GM04504 (cell line): ENCODE measurements at places on chromosomes 12 and 14.

GRCh38 chr14:21024585-21025370, at the start of gene NDRG2:
TSS of gene NDRG2 (minus strand) at chr14:21025061. CDS start at chr14:21023315, 1,746 bp downstream.
- DNase-seq = no peak

GRCh38 chr12:122668268-122668667, 34.9 kb downstream of the HCAR2 start:
- no peak for DNase-seq

- no peak for DNase-seq
Measured at GRCh38 chr12:81221681-81222080, 143.8 kb downstream of the ACSS3 start.

DNA sequence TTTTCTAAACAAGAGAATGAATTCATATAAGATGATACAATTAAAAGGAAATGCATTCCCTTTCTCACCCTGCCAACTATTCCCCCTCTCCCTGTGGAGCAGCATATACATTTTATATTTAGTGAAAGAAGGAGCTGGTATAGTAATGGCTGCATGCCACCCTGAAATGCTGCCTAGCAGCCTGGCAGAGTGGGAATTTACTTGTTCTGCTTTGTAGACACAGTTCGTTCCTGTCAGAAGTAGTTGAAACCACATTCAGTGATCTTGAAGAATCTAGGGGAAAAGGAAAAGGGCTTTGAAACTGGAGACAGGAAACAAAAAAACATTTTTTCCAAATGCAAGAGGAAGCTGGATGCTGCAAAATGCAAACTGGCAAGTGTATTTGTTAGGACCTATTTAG, 176.0 kb upstream of the PLEKHA5 start:
- DNase-seq = no peak

DNA sequence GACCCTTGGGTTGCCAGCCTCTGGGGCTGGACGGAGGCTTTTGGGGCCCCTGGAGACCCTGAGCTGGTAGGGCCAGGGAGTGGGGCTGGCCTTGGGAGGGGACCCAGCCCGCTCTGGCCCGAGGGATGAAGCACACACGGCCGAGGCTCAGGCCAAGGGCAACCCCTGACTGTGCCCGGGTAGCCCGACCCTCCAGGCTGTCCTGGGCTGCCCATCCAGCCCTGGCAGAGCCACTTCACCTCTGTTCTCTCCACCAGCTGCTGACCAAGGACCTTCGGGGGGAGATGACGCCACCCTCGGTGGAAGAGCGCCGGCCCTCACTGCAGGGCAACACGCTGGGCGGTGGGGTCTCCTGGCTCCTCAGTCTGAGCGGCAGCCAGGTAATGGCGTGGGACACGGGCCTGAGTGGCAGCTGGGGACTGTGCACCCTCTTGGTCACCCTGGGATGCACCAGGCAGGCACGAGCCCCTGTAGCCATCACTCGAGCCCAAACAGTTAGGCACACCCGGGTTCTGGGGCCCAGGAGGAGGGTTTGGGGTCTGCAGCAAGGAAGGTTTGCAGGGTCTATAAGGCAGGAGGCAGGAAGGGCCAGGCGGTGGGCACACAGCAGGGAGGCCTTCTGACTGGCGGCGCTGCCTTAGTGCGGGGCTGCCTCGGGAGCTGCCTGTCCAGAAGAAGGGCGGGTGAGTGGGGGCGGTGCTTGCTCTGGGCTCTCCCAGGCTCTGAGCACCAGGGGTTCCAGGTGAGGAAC, 19.7 kb downstream of the ASPG start:
- no peak for DNase-seq

DNA sequence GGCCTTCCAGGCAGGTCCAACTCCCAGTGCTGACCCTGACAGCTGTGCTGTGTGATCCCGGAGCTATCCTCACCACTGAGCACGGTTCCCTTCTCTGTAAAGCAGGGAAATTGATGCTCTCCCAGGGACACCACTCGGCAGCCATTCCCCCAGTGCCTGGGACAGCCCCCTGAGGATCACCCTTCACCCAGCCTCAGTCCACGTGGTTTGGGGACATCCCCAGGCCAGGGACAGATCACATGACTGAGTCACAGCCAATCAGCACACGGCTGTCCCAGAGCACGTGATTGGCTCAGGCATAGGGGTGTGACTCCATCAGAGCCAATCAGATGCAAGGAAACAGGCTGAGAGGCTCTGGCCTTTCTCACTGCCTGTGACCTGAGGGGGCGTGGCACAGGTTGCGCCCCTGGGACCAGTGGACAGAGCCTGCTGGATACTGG, 68.8 kb upstream of the SFSWAP start:
- no peak for DNase-seq
